Fibroblast of skin of back (primary cell): ENCODE measurements at places on chromosomes 12 and 14.

GRCh38 chr12:89072294-89073026 is 279.8 kb downstream of the DUSP6 start:
- no peak for DNase-seq

DNA sequence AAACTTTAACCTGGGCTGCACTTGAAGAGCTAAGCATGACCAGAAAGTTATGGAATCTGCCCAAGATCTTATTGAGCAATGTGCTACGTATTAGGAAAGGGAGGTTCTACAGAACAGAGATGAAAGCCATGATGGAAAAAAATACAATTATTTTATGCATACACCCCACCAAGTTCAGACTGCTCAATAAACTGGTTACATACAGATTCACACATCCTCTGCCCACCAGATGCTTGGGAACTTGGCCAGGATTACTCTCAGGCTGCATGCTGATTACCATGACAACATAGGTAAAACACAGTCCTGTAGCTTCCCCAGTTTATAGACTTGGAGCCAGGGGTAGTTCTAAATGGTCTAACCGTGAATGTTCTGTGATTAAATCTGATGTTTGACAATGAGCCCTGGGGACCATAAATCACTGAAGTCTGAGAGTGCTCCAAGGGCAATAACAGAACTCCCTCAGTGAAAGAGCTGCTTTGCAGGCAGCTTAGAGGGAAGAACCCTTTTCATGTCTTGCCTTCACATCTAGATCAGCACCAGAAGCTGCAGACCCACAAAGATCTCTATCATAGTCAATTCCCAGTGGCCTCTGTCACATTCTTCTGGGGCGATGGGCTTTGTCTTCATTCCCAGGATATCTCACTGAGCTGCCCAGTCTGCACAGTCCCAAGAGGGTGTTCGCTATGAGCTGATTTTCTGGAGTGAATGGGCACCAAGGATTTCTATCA is 232.2 kb downstream of the EMP1 start:
- peak; percentile 34 for DNase-seq

- no peak for DNase-seq
Measured at GRCh38 chr12:91851741-91852477, 293.7 kb downstream of the BTG1 start.

DNA sequence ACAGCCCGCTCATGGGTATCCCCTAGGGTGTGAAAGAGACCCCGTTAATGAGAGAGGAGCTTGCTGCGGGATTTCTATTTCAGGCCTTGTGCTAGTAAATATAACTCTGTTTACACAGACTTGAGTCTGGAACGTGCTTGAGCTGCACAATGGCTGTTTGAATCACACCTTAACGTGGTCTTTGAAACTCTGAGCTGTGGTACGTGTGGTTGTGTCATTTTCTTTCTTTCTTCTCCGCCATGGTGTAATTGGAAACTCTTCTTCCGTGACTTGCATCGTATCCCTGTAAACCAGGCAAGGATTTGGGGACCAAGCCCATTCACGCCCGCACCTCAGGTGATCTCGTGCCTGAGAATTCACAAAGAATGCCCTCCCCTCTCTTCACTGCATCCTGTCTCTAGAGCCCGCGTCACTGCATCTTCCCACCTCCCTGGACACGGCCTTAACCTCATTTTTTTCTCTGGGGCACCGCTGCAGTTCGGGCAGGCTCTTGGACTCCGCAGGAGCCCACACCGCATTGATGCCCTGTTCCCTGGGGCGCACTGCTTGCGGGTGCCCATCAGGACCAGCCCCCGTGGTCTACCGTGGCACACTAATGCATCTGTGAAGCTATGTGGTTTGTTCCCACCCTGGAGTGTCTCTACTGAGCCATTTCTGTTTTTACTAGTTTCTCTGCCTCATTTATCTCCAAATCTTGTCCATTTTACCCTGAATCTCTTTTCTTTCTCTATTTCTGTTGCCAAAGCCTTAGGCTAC is 78.4 kb upstream of the PARP11 start:
- DNase-seq: no peak

- peak; percentile 80 for DNase-seq
Measured at GRCh38 chr12:121765573-121765972, 27.9 kb downstream of the RHOF start.

- DNase-seq: peak; percentile 17
Measured at GRCh38 chr14:64089920-64090319, 204.3 kb downstream of the ESR2 start.

GRCh38 chr12:100346660-100347059 is 10.2 kb upstream of the SLC17A8 start:
- DNase-seq: no peak

DNA sequence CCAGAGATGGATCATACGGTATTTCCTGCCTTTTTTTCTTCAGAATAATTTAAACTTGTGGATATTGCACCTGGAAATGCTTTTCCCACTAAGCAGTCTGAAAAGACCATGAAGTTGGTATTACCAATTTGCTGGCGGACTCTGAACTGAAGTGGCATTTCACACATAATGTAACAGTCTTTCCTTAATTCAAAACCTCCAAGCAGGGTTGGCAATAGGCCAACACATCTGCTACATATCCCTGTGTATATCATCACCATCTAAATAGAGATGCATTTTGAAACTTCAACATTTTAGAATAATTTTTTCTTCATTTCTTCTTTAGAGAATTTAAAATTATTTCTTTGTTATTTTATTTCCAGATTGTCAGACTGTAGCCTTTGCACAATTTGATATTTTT is 100.5 kb downstream of the TSPAN8 start:
- DNase-seq: peak; percentile 22

GRCh38 chr14:24828486-24828885 is 194.5 kb upstream of the GZMB start:
- no peak for DNase-seq

DNA sequence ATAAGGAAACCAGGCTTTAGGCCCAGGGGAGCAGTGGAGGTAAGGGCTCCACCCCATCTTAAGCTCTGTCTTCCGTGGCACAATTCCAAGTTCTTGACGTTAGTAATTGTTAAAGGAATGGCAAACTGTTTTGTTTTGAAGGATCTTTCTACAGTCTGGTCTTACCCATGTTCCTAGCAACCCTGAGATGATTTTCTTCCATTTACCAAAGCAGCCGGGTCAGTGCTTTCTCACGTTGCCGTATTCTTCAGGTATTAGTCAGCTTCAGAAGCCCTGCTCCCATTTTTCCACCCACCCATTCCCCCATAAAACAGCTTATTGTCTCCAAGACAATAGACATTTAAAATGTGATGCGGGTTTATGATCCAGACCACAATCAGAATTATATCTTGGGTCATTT is 10.3 kb downstream of the NRIP2 start:
- DNase-seq: no peak

DNA sequence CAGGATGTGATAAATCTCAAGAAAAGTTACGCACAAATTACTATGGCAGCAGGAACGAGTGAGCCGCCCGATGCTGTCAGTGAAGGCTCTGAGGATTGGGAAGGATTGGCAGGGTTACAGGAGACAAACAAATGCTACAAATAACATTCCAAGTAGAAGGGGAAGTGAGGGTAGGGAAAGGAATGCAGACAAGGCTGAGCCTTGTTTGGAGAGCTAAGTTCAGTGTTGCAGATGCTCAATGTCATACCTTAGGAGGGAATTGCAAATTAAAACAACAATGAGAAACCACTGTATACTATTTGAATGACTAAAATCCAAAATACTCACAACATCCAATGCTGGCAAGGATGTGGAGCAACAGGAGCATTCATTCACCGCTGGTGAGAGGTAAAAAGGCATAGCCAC is 1.3 kb downstream of the CLEC9A start:
- DNase-seq: peak; percentile 95

- DNase-seq: peak; percentile 89
Measured at GRCh38 chr12:64560396-64561301, 49.6 kb upstream of the RASSF3 start.

- peak; percentile 96 for DNase-seq
Measured at GRCh38 chr14:60777856-60778578, 43.5 kb downstream of the MNAT1 start.

GRCh38 chr12:93526786-93527428 is 45.6 kb upstream of the SOCS2 start:
- DNase-seq: peak; percentile 92

DNA sequence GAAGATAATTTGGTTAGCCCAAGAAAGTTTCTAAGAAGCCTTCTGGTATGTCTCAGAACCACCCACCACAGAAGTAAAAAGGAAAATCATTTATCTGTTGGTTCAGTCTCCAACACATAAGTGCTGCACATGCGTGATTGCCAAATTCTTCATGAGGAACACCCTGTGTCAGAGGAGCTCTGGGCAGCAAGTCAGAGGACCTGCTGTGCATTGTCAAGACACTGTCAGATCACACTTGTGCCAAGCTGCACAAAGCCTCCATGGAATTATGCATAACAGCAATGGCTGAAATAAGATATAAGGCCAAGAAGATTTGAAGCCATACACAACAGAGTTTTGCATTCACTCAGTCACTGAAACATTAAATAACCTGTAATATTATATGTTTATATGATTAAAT is 1304.7 kb upstream of the FLRT2 start:
- no peak for DNase-seq

- DNase-seq: no peak
Measured at GRCh38 chr14:31902002-31902401, 175.1 kb upstream of the ARHGAP5 start.

DNA sequence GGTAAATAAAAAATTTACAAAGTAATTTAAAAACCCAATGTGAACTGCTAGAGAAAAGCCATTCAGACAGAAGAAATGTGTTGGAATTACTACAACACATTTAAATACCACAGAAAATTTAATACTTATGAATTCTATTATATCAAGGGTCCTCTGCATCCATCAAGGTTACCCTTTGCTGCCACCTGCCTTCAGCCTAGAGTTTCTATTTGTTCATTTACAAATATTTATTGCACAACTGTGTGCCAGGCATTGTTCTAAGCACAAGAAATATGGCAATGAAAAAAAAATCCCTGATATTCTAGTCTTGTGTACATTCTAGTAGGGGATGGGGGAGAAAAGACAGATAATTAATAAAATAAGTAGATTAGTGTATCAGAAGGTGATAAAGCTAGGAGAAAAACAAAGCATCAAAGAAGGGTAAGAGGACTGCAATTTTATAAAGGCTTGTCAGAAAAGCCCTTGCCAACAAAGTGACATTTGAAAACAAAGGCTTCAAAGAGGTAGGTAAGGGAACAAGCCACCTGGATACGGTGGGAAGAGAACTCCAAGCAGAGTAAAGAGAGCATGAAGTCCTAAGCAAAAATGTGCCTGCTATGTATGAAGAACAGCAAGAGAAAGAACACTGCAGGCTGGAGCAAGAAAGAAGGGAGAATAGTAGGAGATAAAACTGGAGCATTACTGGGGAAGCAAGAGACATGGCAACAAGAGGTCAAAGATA is 59.1 kb upstream of the SLC6A13 start:
- no peak for DNase-seq

GRCh38 chr14:64725261-64725815 is 21.1 kb downstream of the PLEKHG3 start:
- peak; percentile 51 for DNase-seq

DNA sequence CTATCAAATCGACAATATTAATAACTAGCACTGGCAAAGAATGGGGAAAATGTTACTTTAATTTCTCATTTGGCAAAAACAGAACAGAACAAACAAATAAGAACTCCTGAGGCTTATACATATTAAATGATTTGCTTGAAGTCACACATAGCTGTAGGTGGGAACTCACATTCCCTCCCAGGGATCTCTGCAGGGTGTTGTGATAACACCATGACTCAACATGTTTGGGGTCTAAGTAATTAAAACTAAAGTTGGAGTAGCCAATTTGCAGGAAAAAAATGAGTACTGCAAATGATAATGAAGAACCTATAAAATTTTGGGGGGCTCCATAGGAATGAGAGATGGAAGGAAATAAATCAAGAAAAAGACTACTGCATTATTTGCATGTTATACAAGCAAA is 27.5 kb downstream of the UNC79 start:
- no peak for DNase-seq

GRCh38 chr12:4820971-4821370 is 88.7 kb upstream of the KCNA1 start:
- no peak for DNase-seq

DNA sequence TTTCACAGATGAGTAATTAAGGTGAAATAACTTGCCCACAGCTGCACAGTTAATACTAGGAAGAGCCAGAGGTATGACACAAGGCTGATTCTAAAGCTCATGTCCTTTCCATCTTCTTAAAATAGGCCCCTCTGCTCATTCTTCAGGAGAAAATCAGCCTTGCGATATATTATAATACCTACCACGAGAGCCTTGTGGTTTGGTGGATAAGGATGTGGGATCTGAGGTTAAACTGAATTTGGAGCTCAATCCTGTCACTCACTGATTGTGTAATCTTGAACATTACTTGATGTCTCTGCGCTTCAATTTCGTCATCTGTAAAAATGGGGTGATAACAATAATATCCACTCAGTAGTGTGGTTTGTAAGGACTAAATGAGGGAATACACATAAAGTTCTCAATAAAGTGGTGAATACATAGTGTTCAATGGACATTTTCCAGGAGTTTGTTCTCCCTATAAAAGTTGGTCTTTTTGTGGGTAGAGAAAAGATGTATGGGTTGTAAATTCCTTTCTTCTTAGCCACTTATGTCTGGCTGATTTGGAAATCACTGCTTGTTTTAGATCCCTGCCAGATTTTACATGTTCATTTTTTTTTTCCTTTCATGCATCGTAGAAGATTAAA is 25.1 kb upstream of the ATP2B1 start:
- DNase-seq: peak; percentile 87

DNA sequence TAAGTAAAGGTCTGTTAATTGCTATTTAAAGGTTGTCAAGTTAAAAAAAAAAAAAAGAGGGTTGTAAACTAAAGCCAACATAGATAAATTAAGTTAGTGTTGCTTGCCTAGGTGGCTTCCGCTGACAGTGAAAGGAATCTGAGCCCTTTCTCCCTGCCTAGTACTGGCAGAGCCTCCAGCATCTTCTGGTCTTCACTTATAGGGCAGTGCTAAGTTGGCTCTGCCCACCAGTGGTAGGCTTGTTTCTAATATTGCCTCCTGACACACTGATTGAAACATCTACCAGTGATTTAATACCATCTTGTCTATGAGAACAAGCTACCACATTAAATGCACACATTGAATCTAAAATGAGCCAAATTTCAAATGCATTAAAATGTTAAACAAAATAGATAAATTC is 39.7 kb downstream of the PLEKHA5 start:
- no peak for DNase-seq
